ENCODE measurements at places on chromosomes 4 and X. TPM values are rescaled to one million over a fixed set of nuclear protein-coding genes. Genes with fewer than 3 reads are reported as not detected.

Gene YIPF7
- 0.30 TPM for total RNA-seq

DNA sequence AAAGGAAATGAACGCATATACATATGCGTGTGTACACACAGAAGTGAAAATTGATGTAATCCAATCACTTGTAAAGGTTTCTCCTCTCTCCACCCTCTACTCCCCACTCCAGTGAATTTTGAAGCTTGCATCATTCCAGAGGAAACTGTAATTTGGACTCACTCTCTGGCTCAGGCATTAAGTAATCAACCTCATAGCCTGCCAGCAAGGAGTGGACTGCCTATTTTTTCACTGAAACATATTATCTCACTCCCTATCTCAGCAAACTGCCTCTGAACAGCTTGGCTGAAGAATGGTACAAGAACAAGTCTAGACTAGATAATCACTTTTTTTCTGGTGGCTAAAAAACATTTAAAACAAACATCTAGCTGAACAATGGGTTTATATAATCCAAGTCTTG, 124.2 kb downstream of the C4orf51 start:
- DNase-seq = peak; percentile 93
- peak overlapping the region; percentile 52 for H3K27ac ChIP-seq
- H3K36me3 ChIP-seq = no peaks in the 10 kb centered on the region
- H3K4me3 ChIP-seq = no peak overlapping the region
- H3K4me1 ChIP-seq = peaks cover 39% of the 10 kb centered on the region
- H3K27me3 ChIP-seq = no peaks in the 10 kb centered on the region

DNA sequence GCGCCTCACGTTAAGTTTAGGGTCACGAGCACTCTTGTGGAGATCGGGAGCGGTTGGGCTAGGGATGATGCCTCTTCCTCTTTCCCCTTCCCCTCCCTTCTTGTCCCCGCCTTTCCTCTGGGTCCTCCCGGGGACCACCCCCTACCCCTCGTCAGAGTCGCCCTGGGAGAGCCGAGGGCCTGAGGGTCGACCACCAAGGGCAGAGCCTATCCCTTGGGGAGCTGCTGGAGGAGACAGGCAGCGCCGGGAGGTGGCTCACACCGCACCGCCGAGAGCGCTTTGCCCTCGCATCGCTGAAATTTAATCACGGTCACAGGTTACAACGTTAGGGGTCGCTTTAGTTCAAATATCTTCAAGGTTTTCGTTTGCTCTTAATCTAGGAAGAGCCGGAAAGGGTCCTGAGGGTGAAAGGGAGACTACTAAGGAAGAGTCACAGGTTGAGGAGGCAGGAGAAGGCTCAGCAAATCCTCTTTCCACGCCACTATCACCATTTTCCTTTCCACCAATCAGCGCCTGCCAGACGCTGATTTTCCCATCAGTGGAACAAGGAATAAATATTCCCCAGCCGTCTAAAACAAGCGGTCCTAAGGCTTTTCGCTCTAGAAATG, 528 bp upstream of the SNCA start:
- no peak overlapping the region for H3K27ac ChIP-seq
- H3K27me3 ChIP-seq = peaks cover 20% of the 10 kb centered on the region
- peaks cover 15% of the 10 kb centered on the region for H3K4me1 ChIP-seq
- H3K36me3 ChIP-seq = no peaks in the 10 kb centered on the region
- peak overlapping the region; percentile 67 for H3K4me3 ChIP-seq

- DNase-seq = no peak
- H3K4me1 ChIP-seq = peaks cover 9% of the 10 kb centered on the region
- H3K4me3 ChIP-seq = peak overlapping the region; percentile 96
- H3K27ac ChIP-seq = peak overlapping the region; percentile 92
- H3K36me3 ChIP-seq = no peaks in the 10 kb centered on the region
- no peaks in the 10 kb centered on the region for H3K27me3 ChIP-seq
Observed at GRCh38 chr4:102501447-102501696, 213 bp downstream of the NFKB1 start.

Gene ABCB7
- 18.0 TPM for total RNA-seq

DNA sequence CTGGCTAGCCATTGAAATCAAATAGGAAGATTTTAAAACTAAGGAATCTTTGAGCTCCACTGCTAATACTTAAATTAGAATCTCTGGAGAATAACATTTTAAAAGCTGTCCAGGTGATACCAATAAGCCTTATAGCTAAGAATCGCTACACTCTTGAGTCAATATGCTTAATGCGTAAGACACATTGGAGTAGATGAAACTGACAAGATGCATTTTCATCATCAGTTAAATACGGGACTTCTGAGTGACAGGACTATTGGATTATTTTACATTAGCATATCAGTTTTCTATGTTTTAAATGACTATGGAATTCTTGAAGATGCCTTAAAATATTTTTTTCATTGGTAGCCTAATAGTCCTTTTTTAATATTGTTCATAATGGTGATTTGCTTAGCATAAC, 80.2 kb downstream of the ATOH1 start:
- H3K27me3 ChIP-seq = no peaks in the 10 kb centered on the region
- no peaks in the 10 kb centered on the region for H3K4me1 ChIP-seq
- no peak overlapping the region for H3K4me3 ChIP-seq
- H3K36me3 ChIP-seq = no peaks in the 10 kb centered on the region

DNA sequence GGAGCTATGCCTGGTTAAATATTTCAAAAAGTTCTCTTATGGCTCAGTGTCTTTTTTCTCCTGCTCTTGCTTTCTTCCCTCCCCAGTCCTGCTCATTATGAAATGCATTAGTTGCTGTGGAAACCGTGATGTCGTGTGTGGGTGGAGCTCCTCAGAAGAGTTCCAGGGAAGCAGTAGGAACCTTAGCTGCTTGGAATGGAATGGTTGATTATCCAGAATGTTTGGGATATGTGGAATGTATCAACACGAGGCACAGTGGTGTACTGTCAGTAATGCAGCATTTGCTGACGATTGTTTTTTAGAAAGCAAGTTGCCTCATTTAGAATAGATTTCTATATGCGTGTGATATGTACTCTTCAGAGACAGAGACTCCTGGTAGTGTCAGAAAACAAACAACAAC, 333.2 kb downstream of the ARHGAP10 start:
- peak; percentile 80 for DNase-seq
- H3K36me3 ChIP-seq = no peaks in the 10 kb centered on the region
- H3K27ac ChIP-seq = no peak overlapping the region
- H3K27me3 ChIP-seq = no peaks in the 10 kb centered on the region
- no peak overlapping the region for H3K4me3 ChIP-seq
